ENCODE measurements at places on chromosomes 12 and 14.

DNA sequence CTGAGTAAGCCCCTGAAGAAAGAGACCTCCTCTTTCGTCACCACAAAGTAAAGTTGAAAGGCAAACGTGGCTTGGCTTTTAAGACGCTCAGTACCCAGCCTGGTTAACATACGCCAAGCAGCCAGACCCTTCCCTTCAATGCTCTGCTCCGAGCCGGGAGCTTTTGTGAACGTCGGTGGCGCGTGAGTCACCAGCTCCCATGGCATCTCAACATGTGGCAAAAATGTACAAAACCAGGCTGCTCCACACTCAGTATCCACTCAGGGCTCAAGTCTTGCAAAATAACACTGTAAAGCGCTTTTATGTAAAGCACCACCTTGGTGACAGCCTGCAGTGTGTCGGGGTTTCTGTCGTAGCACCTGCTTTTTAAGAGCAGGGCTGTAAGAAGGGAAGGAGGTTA, 89.0 kb downstream of the SETD3 start:
- DNase-seq = no peak

DNA sequence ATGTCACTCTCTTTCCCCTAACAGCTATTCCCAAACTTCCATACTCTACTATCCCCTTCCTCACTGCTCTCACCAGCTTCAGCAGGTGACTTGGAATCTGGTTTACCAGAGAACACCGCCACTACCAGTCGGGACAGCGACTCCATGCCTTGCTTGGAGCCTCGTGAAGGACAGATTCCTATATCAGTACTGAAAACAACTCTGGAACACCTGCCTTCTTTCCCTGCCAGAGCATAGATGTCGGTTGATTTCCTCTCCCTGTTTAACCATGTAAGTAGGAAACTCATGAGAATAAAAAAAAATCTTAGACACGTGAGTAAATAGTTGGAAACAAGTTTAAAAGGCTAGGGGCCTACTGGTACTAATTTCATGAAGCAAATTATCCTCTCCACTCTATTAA, 219.5 kb upstream of the ABCD2 start:
- DNase-seq = no peak

GRCh38 chr12:48128800-48129199, 9.6 kb downstream of the PFKM start:
- no peak for DNase-seq

GRCh38 chr12:13198876-13199275, 2.4 kb downstream of the EMP1 start:
- DNase-seq = no peak

GRCh38 chr12:5031242-5031641, 12.4 kb upstream of the KCNA5 start:
- no peak for DNase-seq

- DNase-seq = no peak
These were observed 28.5 kb downstream of the LGMN start for GRCh38 chr14:92719890-92720323.

GRCh38 chr14:55699131-55700057, 119.4 kb downstream of the KTN1 start:
- no peak for DNase-seq

DNA sequence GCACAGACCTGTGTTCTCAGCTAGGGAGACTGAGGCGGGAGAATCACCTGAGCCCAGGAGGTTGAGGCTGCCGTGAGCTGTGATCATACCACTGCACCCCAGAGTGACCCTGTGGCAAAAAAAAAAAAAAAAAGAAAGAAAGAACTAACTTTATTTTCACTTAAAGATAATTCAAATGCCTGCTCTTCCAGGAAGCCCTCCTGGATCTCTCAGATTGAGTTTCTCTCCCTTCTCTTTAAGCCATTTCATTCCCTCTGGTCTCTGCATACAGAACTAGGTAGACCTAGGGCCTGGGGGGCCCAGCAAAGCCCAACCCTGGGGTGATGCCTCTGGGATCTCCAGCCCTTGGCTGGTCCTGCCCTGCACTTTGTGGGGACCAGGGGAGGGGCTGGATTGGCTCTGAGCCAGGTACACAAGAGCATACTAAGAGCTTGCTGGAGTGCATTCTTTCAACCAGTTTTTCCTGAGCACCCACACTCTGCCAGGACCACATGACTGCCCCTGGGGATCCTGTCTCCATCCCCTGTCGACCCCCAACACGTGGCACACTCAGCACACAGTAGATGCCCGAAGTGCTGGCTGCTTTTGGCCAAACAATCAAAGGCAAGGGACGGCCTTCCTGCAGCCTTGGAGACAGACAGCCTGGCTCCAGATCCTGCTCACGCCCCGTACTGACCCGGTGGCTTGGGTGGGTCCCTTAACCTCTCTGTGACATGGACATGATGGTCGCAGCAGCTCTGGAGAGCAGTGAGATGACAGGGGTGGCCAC, 52.7 kb downstream of the CYP46A1 start:
- no peak for DNase-seq

- no peak for DNase-seq
These were observed 221.8 kb downstream of the SLC41A2 start for GRCh38 chr12:104736307-104736706.
